ENCODE measurements at places on chromosomes 3 and 15. TPM values are rescaled to one million over a fixed set of nuclear protein-coding genes. Genes with fewer than 3 reads are reported as not detected.

- DNase-seq, result no peak
Measured at GRCh38 chr15:70165716-70166284, 68.1 kb upstream of the TLE3 start.

DNA sequence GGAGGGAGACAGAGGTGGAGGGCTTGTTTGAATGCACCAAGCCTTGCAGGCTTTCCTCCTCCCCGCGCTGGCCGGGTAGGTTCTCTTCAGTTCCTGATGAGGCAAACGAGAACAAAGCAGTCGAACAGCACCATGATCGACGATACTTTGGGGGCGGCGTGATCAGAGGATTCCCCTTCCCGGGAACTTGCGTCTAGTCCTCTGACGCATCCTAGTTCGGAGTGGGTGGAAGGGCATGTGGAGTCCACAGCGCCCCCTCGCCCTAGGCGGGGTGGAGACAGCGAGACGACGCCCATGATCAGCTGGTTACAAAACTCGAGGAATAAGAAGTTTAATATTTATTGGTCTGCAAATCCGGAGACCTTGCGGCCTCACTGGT is 452 bp upstream of the SV2B start:
- peak; percentile 69 for DNase-seq

- no peak for DNase-seq
Measured at GRCh38 chr3:193861012-193861411, 268.0 kb downstream of the OPA1 start.

- no peak for DNase-seq
Measured at GRCh38 chr15:39907216-39907615, 12.8 kb downstream of the GPR176 start.

- no peak for DNase-seq
Measured at GRCh38 chr3:45547764-45548680, 46.5 kb upstream of the LIMD1 start.

The DNAH12 gene
- 0.07 TPM for total RNA-seq

The ELL3 gene
- total RNA-seq, result 2.4 TPM

The PARP14 gene
- 53.3 TPM for total RNA-seq

The NEK10 gene
- total RNA-seq, result 0.58 TPM
